ENCODE measurements at places on chromosomes 4 and X.

DNA sequence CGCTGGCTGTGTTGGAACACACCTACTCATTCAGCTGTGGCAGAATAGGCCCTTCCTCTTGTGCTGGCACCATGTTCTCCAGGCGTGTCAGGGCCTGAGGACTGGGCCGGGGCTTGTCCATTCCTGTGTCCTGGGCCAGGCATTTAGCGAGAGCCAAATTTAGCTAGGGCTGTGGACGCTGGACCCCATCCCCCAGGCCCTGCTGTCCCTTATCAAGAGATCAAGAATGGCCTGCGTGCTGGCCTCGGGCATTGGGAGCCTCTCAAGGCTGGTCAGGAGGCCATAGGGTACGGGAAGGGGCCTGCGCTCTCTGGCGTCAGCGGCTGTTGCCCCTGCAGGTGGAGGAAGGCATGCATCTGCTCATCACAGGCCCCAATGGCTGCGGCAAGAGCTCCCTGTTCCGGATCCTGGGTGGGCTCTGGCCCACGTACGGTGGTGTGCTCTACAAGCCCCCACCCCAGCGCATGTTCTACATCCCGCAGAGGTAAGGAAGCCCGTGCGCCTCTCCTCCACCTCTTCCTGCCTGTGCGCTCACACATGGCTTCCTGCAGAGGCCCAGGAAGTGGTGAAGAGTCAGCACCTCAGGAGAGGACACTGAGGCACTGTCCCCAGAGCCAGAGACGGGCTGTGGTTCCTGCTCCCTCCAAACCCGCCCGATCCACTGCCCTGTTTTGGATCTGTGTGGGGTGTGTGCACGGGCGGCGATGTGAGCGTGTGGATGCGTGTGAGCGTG is 15.3 kb downstream of the ABCD1 start:
- no peak for DNase-seq

GRCh38 chrX:134622056-134622812 is 36.0 kb downstream of the PLAC1 start:
- no peak for DNase-seq

DNA sequence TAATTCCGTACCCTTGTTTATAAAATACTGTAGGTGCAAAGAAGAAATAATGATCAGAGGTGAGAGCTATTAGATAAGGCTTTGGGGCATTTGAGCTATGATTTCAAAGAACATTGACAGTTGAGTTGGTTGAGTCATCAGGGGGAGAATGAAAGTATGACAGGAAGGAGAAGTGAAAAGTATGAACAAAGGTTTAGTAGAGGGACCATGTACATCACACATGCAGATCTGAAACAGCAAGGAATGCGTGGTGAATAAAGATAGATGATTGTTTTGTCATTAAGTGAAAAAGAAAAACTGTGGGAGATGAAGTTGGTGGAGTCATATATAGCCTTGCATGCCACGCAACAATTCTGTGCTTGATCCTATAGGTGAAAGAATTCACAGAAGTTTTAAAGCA is 163.1 kb downstream of the ARAP2 start:
- no peak for DNase-seq

DNA sequence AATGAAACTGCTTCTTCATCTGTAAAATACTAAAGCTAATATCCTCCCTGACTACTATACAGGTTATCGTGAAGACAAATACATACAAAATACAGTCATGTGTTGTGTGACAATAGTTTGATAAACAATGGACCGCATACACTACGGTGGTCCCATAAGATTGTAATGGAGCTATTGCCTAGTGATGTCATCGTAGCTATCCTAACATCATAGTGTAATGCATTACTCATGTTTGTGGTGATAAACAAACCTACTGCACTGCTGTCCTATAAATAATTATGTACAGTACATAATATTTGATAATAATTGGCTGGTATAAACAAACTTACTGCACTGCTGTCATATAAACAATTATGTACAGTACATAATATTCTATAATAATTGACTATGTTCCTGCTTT is 5.6 kb upstream of the NEIL3 start:
- DNase-seq = no peak

- no peak for DNase-seq
Observed at GRCh38 chr4:144531841-144532240, 114.1 kb upstream of the HHIP start.

- no peak for DNase-seq
Observed at GRCh38 chr4:128512161-128512560, 224.5 kb upstream of the PGRMC2 start.

DNA sequence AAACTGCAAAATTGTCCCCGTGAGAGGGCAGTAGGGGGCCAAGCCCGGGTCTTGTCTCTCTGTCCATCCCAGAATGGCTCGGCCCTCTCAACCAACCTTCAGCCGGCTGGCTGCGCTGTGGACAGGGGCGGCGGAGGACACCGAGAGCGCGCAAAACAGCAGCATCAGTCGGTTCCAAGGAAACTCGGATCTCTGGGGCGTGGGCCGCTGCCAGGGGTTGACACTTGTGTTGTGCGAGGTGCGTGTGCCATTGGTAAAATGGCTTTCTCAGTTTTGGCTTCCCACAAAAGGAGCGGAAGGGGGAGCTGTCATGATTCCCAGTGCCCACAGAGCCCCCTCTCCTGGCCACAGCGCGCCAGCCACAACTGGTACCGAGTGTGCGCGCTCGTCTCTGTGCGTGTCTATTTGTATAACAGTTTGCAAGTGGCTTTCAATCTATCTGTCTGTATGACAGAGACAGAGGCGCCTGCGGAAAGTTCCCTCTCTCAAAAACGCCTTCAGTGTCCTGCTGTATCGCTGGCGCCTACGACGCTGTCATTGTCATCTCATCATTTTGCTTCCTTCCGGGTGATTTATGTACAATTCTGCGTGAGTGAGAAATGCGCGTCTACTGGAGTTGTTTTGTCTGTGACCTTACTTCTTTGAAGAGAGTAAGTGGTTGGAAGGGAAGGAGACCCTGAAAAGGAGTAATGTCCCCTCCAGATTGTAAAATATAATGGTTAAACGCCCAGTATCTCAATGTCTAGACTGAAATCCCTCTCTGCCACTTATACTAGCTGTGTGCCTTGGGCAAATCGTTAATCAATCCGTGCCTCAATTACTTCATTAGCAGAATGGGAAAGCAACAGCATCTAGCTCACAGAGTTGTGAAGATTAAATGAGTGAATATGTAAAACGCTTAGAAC is 1.8 kb downstream of the DKK2 start:
- no peak for DNase-seq

DNA sequence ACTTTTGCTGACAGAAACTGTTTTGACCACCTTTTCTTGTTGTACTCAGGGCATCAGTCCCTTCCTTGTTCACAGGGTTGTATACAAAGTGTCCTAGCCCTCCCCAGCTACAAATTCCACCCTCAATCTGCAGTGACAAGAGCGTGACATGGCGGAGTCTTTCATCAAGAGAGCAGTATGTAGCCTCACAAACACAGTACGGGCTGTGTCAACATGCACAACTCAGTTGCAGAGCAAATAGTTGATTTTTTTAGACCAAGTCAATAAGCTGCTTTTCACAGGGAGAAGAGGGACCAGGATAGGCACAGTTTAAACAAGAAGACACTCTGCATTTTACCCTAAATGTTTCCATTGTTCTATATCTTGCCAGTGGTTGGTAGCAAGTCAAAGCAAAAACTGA is 8.6 kb upstream of the HS6ST2 start:
- no peak for DNase-seq

DNA sequence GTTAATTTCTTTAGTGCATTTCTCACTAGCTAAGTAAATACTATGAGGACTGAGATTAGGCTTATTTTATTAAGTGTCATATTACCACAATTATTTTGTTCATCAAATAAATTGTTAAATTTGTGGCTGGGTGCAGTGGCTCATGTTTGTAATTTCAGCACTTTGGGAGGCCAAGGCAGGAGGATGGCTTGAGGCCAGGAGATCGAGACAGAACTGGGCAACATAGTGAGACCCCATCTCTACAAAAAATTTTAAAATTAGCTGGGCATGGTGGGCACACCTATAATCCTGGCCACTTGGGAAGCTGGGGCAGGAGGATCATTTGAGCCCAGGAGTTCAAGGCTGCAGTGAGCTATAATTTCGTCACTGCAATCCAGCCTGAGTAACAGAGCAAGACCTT is 6.8 kb downstream of the SEC24D start:
- no peak for DNase-seq

GRCh38 chr4:112284662-112285411 is 867 bp downstream of the TIFA start:
- no peak for DNase-seq

- no peak for DNase-seq
Observed at GRCh38 chr4:1983846-1984405, 24.8 kb downstream of the NELFA start.

GRCh38 chr4:5972571-5972970 is 45.7 kb downstream of the C4orf50 start:
- no peak for DNase-seq

All from stimulated activated CD8-positive, alpha-beta memory T cell treated with anti-CD3 and anti-CD28 coated beads, Interleukin-4, amount 100 ng/mL, for 4 hours (primary cell).